ENCODE measurements at places on chromosomes 2 and 18.

GRCh38 chr2:55089726-55090125 is 39.5 kb upstream of the RTN4 start:
- no peak for DNase-seq

- no peak for DNase-seq
Observed at GRCh38 chr2:232920760-232921159, 50.7 kb downstream of the SNORC start.

- DNase-seq: peak; percentile 72
Observed at GRCh38 chr2:18362696-18363095, 197.8 kb downstream of the RDH14 start.

DNA sequence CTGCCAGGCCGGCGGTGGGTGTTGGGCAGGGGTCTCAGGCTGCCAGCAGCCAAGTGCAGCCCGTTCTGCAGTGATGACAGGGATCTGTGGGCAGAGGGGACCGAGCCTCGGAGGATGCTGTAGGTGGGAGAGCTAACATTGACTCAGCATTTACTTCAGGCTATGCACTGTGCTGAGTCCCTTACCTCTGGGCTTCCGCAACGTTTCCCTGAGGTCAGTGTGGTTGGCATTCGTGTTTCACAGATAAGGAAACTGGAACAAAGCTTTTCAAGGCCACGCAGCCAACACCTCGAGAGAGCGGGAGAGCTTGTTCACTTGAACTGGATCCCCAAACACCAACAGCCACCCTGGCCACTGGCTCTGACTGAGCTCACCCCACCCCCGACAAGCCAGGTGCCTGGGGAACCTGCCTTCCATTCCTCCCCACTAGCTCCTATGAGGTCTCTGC is 839 bp upstream of the GPR148 start:
- DNase-seq: no peak

- DNase-seq: no peak
Observed at GRCh38 chr18:69895066-69896047, 52.3 kb downstream of the CD226 start.

DNA sequence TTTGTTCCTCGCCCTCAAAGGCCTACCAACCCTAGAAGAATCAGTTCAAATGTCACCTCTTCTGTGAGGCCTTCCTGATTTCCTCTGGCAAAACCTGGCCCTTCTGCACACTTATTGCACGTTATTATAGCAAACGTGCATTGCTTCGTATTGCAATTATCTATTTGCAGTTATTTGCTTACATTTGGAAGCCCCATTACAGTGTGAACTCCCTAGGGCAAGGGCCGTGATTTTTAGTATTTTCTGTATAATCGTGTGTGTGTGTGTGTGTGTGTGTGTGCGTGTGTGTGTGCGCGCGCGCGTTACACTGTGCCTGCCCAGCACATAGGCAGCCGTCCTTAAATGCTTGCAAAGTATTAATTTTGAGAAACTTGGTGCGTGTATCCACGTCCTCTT is 460 bp upstream of the SEMA4F start:
- no peak for DNase-seq

GRCh38 chr18:62590799-62591590 is 68.2 kb downstream of the ZCCHC2 start:
- no peak for DNase-seq

GRCh38 chr2:220374282-220374681 is 746.9 kb downstream of the SLC4A3 start:
- no peak for DNase-seq

- DNase-seq: no peak
Observed at GRCh38 chr2:231393149-231394131, 2.1 kb upstream of the B3GNT7 start.

GRCh38 chr2:32124660-32125059 is 41.0 kb upstream of the SLC30A6 start:
- no peak for DNase-seq

GRCh38 chr2:133098787-133099186 is 428.8 kb upstream of the LYPD1 start:
- no peak for DNase-seq

- no peak for DNase-seq
Observed at GRCh38 chr2:71849607-71850305, 297.9 kb downstream of the CYP26B1 start.

- peak; percentile 46 for DNase-seq
Observed at GRCh38 chr2:169895294-169895985, 68.2 kb downstream of the UBR3 start.

- no peak for DNase-seq
Observed at GRCh38 chr2:172513524-172513900, 42.4 kb upstream of the PDK1 start.

DNA sequence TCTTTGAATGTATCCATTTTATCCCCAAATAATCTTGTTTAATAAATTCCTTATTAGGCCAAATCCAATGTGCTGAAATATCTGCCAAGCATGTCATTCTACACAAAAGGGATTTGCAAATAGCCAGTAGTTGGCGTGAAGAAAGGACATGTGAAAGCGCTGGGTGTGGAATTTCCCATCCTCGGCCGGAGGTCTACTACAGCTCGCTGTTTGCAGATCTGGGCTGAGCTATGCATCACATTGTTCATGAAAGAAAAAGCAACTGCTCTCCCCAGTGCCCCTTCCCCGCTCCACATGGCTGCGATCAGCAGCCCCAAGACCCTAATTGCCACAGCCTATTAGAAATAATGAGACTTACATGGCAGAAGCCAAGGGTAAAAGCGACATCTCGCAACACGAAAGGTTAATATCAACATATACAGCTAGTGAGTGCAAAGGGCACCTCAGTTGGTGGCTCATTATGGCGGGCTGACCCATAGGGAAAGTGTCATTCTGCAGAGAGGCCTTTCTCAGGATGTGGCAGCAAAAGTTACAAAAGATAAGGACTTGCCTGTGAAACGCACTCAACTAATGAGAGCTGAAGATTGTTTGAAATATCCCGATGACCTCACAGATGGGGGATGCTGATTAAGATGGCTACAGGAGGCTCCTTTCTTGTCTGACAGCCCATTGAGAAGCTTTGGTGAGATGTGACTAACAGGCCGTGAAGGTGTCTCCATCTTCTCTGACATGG is 126.9 kb upstream of the CYP1B1 start:
- no peak for DNase-seq

- DNase-seq: no peak
Observed at GRCh38 chr2:240846873-240847595, 21.6 kb upstream of the AGXT start.

- DNase-seq: no peak
Observed at GRCh38 chr2:27856386-27856785, 33.8 kb downstream of the RBKS start.

DNA sequence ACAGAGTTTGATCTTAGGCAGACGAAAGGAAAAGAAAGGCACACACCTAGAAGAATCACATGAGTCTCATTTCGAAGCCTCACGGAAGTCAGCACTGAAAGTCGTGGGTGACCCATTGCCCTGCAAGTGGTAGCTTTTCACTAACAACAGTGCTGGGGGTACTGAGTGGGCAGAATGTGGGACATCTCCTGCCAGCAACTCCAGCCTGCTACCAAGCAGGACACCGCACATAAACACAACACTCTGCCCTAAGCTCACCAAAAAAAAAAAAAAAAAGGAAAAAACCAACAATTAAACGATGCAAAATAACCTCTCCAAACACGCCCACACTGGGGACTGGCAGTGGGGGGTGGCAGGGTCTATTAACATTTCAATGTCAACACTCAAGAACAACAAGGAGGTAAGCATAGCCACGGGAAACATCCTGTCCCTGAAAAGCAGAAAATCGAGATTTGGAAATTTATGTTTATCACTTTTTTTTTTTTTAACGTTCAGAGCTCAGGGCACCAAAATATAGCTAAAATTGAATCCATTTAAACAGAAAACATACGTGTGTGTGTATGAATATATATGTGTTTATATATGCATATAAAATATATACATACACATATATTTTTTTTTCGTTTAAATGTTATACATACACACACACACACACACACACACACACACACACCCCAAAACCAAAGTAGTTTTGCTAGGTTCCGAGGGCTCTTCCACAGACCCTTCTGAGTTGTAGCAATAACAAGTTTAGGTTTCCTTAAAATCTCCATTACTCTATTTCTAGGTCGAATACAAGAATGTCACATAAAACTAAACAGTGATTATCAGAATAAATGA is 2.2 kb downstream of the INO80D start:
- DNase-seq: peak; percentile 16

DNA sequence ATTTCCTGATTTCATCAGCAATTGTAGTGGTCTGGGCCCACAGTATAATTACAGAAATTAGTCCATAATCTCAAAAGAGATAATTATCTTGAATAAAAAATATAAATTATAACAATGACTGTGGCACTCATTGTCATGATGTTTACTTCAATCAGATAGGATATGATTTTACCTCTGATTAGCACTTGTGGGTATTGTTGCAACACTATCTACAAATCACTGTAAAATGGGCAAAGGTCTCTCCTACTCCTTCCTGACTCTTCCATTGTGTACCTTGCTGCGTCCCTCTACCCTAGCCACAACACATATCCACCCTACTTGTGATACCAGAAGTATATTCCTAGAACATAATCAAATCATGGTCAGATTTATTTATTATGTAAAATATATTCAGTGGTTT is 200.9 kb upstream of the TRIB2 start:
- no peak for DNase-seq

DNA sequence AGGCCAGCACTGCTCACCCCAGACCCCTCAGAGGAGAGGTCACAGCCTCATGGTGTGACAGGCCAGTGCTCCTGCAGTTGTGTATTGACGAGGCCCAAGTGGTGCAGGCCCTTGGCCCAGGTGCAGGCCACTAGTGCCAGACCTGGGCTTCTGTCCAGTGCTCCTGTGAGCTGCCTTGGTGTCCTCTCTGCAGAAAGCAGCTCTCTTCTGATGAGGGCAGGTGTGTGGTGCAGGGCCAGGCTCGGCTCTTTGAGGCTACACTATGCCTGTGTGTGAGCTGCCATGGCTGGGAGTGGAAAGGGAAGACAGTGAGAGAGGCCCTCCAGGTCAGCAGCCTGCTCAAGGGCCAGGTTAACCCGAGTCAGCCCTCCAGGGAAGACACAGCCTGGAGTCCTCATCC is 17.1 kb downstream of the EHD3 start:
- DNase-seq: no peak

DNA sequence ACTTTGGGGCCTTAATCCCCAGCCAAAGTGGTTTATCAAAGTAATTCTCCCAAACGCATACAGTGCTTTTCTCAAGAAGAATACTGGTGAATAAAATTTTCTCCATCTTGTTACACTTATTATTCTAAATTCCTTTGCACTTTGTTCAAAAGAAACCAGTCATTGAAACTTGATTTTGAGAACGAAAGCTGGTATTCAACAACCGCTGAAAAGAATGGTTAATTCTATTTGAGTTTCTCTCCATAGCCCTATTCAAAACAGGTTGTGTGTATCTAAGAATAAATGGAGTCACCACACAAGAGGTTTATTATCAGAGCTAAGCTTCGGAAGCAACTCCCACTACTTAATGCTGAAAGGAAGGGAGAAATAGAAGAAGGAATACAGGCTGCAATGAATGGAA is 117.7 kb downstream of the C1D start:
- DNase-seq: no peak

DNA sequence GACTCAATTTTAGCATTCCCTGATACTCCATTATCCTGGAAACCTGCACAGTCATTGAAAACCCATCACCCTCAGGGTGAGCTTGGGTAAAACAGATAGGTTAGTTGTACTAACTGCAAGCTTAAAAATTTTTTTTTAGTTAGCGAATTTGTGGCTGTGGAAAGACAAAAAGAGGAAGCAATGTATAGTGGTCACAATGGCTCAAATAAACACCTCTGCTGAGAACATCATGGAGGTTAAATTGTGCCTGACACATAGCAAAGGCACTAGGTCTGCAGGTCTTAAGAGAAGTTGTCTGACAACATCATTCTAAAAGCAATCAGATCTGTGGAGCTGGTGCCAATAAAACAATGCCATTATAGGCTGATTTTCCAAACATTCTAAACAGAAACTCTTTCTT is 84.4 kb upstream of the CAVIN2 start:
- no peak for DNase-seq

DNA sequence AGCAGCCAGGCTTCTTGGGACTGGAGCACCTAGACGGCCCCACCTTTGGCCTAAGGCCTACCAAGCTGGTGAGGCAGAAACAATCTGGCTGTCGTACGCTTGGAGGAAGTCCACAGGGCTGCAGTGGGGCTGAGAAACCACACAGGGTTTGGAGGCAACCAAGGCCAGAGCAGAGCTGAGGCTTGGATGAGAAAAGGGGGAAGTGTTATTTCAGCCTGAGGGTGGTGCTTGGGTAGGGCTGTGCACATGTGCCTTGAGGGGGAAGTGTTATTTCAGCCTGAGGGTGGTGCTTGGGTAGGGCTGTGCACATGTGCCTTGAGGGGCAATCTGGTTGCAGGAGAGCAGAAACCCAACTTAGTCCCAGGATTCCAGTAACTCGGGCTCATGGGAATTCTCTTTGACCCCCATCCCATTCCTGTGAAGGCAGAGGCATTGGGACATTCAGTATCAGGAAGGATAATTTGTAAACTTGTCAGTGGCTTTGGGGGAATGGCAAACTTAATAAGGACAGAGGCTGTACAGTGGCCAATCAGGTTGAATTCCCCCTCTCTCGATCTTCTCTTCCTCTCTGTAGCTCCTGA is 971 bp upstream of the FBXO41 start:
- no peak for DNase-seq

- DNase-seq: no peak
Observed at GRCh38 chr2:149226790-149227189, 103.6 kb upstream of the LYPD6 start.

DNA sequence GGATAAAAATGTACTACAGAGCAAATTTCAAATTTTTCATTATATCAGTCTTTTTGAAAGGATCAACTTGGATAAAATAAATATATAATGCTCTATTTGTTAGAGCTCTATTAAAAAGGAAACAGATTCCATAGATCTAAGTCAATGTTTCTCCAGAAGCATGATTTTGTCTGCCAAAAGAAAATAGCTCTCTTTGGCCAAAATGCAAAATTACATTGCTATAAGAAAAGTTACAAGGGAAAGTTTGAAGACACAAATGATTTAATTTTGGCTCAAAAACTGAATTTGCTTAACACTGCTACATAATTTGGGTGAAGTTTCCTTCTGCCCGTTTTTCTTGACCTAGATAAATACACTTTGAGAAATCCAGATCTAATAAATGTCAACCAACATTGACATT is 15.7 kb downstream of the C2orf69 start:
- no peak for DNase-seq

GRCh38 chr2:232234922-232235615 is 143.5 kb upstream of the ALPP start:
- DNase-seq: no peak

- no peak for DNase-seq
Observed at GRCh38 chr2:26847307-26847654, 651 bp upstream of the DPYSL5 start.

DNA sequence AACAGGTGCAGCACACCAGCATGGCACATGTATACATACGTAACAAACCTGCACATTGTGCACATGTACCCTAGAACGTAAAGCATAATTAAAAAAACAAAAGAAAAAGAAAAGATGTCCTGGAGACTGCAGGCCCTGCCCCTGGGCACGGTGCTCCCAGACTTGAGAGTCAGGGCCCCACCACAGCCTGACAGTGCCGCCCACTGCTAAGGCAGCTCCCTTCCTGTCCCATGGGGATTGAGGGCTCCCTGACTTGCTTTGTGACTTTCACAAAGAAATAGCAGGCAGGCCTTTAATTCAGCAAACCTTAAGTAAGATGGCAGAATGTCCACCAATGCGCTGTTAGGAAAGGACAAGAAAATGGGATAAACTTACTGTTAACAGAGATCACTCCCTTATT is 116.8 kb downstream of the NDUFA10 start:
- no peak for DNase-seq

Data from fibroblast of villous mesenchyme (primary cell).